Suppressor macrophage treated with lipopolysaccharide for 4 hours (primary cell): ENCODE measurements at places on chromosomes 12 and 14.

- no peak for DNase-seq
Observed at GRCh38 chr12:82705774-82706173, 19.1 kb downstream of the TMTC2 start.

- no peak for DNase-seq
Observed at GRCh38 chr12:73352826-73353225, 1080.7 kb downstream of the TRHDE start.

GRCh38 chr12:5294274-5295070, 137.4 kb upstream of the NTF3 start:
- DNase-seq, result no peak

DNA sequence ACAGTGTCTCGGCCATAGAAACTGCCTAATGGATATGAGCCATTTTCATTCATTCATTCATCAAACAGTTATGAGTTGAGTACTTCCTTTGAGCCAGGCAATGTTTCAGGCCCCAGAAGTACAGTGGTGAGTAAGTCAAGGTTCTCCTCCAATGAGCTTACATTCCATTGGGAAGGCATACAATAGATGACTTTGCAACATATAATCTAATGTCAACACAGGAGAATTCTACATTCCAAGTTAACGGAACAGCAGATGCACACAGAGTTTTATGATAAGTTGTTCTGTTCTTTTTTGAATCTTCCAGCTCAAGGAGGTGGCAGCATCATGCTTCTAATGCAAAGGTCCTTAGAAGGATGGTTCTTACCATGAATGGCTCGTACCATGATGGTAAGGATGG, 3.2 kb upstream of the RFC5 start:
- DNase-seq, result no peak

DNA sequence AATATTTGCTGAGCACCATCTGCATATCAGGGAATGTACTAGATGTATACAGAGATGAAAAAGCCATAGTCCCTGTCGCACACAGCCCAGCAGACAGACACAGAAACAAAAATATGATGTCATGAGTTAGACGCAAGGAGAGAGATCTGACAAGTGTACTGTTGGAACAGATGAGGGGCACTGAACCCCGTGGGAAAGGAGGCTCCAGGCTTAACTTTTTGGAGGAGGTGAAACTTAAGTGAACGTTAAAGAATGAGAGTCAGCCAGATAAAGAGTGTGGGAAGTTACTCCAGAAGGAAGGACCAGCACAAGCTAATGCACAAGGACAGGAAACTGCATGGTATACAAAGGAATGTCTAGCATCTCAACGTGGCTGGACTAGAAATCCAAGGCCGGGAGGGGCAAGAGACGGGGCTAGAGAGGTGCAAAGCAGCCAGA, 2.5 kb upstream of the ACTN1 start:
- no peak for DNase-seq

GRCh38 chr12:22541496-22542155, 2.7 kb downstream of the C2CD5 start:
- peak; percentile 26 for DNase-seq

DNA sequence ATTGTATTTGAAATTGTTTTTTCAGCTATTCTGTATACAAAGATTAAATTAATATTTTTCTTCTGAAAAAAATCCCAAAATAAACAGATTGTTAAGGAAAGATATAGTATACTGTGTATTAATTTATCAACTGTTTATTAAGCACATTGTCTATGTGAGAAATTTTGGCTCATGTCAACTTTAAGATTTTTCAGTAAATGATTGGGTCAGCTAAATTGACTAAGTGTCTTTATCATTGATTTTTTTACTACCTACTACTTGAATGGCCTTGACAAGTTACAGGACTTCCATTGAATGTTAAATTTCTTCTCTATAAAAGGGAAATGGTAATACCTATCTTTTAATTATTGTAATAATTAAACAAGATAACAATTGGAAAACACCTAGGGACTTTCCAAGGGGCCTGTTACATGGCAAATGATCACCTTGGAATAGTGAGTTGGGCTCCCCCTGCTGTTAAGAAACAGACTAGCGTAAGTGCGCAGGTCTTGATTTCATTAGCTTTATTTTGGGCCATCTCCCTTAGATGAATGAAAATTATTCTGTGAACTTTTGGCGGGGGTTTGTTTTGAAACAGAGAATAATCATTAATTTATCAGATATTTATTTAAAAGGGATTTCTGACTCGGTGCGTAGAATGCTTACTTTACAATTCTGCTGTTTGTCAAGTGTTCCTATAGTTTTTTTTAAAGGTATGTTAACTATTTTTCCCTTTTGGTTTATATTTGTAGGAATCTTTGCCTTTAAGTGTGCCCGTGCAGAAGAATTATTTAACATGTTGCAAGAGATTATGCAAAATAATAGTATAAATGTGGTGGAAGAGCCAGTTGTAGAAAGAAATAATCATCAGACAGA, 14.5 kb upstream of the CCT2 start:
- DNase-seq, result peak; percentile 58
